ENCODE measurements at places on chromosomes 11 and 22. TPM values are rescaled to one million over a fixed set of nuclear protein-coding genes. Genes with fewer than 3 reads are reported as not detected.

- DNase-seq: no peak
Measured at GRCh38 chr11:70786021-70786665, 387.8 kb downstream of the CTTN start.

The ART5 gene
- total RNA-seq: not detected

The SLC39A13 gene
- 9.2 TPM for total RNA-seq

GRCh38 chr11:46216019-46216764, 61.3 kb upstream of the CREB3L1 start:
- DNase-seq: no peak

GRCh38 chr11:502288-503178, 4.5 kb downstream of the RNH1 start:
- DNase-seq: no peak

GRCh38 chr11:75477614-75477935, 44.6 kb upstream of the KLHL35 start:
- DNase-seq: no peak
